Amniotic stem cell (primary cell): ENCODE measurements at places on chromosomes 1 and 21.

DNA sequence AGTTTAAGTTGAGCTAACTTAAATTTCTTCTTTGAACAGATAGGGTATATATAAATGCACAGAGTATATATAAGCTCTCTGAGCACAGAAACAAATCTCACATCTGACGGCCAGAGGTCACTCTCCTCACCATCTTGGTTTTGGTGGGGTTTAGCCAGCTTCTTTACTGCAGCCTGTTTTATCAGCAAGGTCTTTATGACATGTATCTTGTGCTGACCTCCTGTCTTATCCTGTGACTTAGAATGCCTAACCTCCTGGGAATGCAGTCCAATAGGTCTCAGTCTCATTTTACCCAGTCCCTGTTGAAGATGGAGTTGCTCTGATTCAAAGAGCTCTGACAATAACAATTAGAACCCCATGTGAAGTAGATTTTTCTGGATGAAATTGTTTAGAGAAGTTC lies 1.6 kb upstream of the MOV10 start:
- DNase-seq = no peak

DNA sequence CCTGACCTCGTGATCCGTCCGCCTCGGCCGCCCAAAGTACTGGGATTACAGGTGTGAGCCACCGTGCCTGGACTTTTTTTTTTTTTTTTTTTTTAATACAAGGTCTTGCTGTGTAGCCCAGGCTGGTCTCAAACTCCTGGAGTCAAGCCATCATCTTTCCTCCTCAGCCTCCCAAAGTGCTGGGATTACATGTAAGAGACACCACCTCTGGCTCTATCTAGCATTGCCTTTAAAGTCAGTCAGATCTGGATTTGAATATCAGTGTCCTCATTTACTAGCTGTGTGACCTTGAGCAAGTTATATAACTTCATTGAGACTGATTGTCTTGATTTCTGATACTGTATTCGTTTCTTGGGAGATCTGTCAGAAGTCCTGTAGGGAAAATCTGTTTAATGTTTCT lies 6.6 kb downstream of the MAP3K21 start:
- DNase-seq = no peak

GRCh38 chr21:35120631-35121180 lies 71.6 kb upstream of the RUNX1 start:
- DNase-seq = no peak

DNA sequence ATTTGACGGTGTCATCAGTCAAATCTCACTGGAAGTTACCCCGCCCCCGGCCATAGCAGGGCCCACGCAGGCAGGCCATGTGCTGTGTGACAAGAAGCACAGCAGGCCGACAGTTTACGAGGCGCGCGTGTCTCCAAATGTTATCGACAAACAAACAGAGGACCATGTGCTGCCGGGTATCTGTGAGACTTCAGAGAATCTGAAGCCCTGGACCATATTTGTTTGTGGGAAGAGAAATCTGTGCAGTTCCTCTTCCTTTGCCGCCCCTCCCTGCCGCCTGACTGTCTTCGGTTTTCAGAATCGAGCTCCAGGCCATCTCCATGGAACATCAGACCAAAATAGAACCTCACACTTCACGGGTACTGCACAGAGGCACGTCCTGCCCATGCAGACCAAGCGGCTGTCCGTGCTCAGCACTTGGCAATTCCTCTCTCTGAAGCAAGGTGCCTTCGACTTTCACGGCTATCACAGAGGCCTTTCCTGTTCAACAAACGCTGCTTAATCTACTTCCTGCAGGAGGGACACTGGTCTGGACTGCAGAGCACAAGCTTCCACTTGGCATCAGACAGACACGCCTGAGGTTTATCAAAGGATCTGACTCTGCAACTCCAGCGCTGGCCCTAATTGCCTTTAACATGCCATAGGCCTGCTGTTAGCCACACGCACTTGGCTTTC lies 135.7 kb upstream of the KRTAP19-8 start:
- DNase-seq = no peak

DNA sequence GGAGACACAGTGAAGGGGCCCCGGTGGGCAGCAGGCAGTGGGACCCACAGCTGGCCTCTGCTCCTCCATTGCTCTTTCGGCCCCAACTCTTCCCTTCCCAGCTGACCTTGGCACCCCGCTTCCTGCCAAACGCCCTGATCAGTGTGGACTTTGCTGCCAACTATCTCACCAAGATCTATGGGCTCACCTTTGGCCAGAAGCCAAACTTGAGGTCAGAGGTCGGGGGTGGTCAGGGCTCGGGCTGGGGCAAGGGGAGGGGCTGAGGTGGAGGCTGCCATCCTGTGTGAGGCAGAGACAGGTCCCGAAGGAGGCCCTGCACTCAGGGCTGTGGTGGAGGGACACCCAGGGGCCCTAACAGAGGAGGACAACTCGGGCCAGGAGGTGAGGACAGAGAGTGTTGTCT lies 13.7 kb downstream of the PODN start:
- DNase-seq = no peak

GRCh38 chr1:181089017-181089675 lies 646 bp downstream of the IER5 start:
- DNase-seq = no peak

- no peak for DNase-seq
Measured at GRCh38 chr1:166322470-166322869, 155.7 kb upstream of the FAM78B start.

- DNase-seq = no peak
Measured at GRCh38 chr1:98817821-98818220, 156.3 kb downstream of the SNX7 start.

DNA sequence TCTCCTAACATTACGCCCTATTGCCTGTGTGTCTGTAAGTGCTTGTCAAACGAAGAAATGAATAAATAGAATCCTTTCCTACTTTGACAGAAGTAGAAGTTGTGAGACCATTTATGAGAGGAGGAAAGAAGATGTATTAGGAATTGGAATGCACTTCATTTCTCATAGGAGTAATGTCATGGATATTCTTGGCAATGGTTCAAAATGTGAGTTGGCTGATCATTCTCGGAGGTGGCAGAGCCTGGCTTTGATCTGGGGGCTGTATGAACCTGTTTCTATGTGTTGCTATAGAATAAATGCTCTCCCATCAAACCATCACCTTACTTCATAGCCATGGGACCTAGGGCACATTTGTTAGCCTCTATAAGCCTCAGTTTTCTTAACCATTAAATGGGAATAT lies 10.1 kb upstream of the SERBP1 start:
- no peak for DNase-seq

- DNase-seq = no peak
Measured at GRCh38 chr21:16280686-16281091, 550.9 kb downstream of the USP25 start.
